ENCODE measurements at places on chromosomes 5 and 9. TPM values are rescaled to one million over a fixed set of nuclear protein-coding genes. Genes with fewer than 3 reads are reported as not detected.

The SARDH gene
- total RNA-seq: 5.0 TPM

DNA sequence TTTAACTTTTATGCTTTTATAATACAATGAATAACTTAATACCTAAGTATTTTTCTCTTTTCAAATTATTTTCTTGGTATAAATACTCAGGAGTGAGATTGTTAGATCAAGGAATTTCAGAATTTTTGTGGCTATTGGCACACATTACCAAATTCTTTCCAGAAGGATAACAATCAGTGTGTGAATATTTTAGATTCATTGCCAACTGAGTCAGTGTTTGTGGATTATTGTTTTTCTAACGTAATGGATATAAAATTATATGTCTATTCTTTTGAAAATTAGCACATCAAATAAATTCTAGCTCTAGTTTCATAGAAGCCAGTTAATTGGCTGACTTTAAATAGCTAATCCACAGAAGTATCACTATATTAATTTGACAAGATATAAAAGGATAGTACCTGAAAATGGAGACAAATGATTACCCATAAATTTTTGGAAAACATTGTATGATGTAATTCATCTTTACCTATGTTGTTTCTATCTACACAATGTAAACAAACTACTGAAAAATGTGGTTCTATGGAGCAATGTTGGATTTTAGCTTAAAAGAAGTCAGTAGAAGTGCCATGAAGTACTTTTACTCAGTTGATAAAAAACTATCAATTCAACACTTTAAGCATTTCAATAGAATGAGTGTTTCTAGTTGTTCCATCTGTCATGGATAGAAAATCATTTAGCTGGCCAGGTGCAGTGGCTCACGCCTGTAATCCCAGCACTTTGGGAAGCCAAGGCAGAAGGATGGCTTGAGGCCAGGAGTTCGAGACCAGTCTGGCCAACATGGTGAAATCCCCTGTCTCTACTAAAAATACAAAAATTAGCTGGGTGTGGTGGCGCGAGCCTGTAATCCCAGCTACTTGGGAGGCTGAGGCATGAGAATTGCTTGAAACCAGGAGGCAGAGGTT is 185.1 kb downstream of the ADAMTSL1 start:
- DNase-seq: no peak

DNA sequence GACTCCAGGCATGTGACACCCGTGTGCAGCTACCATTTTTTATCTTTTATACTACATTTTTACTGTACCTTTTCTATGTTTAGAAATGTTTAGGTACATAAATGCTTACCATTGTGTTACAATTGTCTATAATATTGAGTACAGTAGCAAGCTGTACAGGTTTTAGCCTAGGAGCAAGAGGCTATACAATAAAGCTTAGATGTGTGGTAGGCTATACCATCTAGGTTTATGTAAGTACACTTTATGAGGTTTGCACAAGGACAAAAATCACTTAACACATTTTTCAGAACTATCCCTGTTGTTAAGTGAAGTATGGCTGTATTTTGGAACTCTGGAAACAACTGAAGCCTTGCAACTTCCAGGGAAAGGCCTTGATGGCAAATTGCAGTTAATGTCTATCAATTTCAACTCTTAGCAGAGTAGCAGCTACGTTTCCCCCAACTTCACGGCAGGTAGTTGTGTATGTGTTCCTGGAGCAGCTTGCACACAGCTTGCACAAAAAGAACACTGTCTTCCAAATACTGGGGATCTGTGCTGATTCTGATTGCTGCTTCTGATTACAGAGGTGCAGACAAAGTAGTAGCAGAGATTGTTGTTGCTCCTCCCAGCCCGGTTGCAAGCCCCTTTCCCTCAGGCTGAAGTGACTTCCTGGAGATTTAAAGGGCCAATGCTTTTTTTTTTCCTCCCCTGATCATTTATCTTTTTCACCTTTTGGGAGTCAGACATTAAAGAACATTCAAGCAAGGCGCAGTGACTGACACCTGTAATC is 30.0 kb downstream of the SIL1 start:
- DNase-seq: no peak

The CDX1 gene
- 0.59 TPM for total RNA-seq

GRCh38 chr5:94420885-94421284 is 197.5 kb downstream of the KIAA0825 start:
- DNase-seq: no peak

- DNase-seq: no peak
These were observed 318.4 kb downstream of the RAB3C start for GRCh38 chr5:58901271-58901670.

GRCh38 chr5:149503006-149503405 is 48.2 kb downstream of the CSNK1A1 start:
- DNase-seq: no peak

The PCDHA9 gene
- total RNA-seq: 1.7 TPM

The PCDHA12 gene
- 9.7 TPM for total RNA-seq

GRCh38 chr9:11457825-11458790 is 845.3 kb upstream of the PTPRD start:
- DNase-seq: no peak

The DNAJC21 gene
- 36.8 TPM for total RNA-seq

- no peak for DNase-seq
These were observed 59.2 kb upstream of the PHF24 start for GRCh38 chr9:34898846-34899245.

The TRIM36 gene
- 9.9 TPM for total RNA-seq

The NAIP gene
- 7.0 TPM for total RNA-seq
